ENCODE measurements at places on chromosomes 6 and 20. TPM values are rescaled to one million over a fixed set of nuclear protein-coding genes. Genes with fewer than 3 reads are reported as not detected.

COL21A1 gene
- 0.18 TPM for total RNA-seq

DNA sequence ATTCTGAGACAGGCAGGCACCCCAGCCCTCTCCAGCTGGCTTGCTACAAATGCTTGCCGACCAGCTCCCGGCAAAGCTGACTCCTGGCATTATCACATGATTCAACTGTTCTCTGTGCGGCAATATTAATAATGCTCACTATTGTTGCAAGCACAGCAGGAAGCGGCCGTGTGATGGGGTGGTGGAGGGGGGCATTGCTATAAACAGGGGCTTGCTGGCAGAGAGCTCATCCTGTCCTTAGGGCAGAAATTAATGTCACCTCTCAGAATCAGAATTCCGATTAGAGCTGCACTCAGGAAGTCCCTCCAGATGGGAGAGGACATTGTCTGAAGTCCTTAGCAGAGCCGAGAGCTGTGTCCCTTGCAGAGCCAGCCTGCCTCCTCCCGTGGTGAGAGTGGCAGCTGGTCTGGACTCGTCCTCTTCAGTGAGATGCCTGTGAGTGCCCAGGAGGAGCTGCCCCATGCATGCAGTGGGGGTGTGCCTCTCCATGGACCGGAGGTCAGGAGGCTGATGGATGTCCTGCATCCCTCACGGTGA lies 162.5 kb downstream of the CDH4 start:
- DNase-seq = no peak

DNA sequence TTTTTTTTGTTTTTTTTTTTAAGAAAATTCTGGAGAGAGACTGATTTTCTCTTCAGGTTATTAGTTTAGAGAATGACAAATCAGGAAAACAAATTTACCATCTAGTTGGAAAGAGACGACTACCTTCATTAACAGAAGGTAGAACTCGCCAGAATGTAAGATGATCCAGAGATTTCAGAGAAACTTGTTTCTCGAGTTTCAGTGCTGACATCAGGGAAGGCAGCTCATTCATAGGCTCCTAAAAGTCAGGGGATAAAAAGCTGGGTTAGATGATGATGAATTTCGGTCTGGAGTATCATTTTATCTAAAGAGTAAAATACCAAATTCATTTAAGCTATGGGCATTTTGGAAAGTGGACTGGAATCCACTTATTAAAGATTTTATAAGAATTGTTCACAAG lies 27.9 kb downstream of the ZNF334 start:
- DNase-seq = no peak

DNA sequence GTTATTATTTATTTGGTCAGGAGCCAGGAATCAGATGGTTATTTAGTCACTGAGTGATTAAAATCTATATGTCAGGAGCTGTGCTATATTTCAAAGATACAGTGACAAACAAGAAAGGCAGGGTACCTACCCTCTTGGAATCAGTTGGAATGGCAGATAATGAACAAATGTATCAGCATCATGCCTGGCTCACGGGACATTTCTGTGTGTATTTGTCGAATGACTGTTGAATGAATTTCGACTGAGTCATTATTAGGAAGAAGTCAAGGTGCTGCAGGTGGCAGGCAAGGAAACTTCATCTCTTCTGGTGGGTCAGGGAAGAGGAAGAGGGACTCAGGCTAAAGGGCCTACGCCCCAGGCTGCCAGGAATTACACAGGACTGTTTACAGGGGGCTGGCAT lies 13.6 kb downstream of the PKIG start:
- DNase-seq = no peak

- DNase-seq = no peak
Measured at GRCh38 chr6:134230087-134230700, 87.7 kb downstream of the SGK1 start.

GRCh38 chr6:152098683-152099082 lies 291.2 kb downstream of the ESR1 start:
- no peak for DNase-seq

DNA sequence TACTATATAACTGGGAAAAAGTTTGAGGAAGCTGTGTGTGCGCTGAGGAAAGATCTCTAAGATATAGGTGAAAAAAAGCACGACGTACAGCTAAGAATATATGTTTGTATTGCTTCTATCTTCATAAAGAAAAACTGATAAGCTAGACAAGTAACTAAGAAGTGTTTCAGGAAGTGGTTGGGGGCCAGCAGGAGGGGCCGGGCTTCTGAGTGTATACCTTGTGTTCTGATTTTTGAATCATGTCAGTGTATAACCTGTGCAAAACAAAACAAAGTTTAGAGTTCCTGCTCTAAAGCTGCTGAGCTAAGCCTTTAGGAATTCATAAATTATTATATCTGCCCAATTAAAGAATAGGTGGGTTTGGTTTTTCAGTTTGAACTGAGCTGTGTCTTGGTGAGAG lies 7.9 kb upstream of the OSER1 start:
- DNase-seq = no peak

DNA sequence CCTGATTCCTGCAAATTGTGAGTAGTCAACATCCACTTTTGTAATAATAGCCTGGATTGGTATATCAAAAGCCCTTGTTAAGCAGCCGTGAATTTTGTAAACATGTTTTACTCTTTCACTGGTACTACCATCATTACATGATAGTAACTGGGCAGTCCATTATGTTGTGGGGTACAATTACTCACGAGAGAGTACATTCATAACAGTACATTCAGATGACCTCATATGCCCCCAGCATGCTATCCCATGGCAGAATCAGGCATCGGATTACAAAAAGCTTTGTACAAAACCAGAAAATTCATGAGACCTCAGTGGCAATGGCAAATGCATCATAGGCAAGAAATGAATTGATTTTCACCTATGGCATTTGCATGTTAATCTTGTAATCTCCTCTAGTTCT lies 166.2 kb downstream of the EPM2A start:
- no peak for DNase-seq

LST1 gene
- not detected for total RNA-seq

FAM162B gene
- not detected for total RNA-seq

- DNase-seq = no peak
Measured at GRCh38 chr6:44012078-44012493, 115.2 kb downstream of the MRPL14 start.

APOM gene
- 1.8 TPM for total RNA-seq

- peak; percentile 83 for DNase-seq
Measured at GRCh38 chr6:96520171-96521115, 1.2 kb upstream of the UFL1 start.

DZANK1 gene
- 0.83 TPM for total RNA-seq
